Hematopoietic multipotent progenitor cell treated with erythropoietin and hydrocortisone succinate and interleukin-3 and kit ligand, for 6 days (in vitro differentiated cells): ENCODE measurements at places on chromosomes 1 and 21.
A peak's percentile ranks its signal among the peaks of the same experiment; 100 is the strongest.

DNA sequence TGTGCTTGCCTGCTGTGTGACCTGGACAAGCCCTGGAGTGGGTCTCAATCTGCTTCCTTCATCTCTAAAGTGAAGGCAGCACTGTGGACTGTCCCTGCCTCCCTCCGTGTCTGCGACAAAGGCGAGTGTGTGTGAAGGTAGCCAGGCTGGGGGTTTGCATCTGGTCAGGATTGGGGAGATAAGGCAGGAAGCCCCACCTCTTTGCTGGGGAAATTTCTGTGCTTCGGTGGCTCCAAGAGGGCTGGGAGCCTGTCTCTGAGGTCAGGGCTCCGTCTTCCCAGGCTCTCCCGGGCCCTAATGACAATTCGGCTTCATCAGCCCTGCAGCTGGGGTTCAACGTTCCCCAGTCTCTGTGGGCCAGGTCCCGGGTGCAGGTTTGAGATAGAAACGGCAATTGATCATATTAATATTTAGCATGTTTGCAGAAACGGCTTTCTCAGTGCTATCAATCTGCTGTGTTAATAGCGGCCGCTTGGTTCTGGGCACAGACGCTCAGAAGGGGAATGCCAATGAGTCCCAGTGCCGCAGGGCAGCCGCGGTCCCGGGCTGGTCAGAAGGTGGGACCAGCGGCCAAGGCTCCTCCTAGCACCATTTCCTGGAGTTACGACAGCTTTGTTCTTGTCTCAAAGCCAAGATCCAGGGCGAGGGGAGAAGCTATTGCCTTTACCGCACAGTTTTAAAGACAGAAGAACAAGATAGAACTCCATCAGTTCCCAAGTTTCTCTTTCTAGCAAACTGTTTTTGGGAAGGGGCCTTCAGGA is 105.7 kb downstream of the PRDM16 start:
- peak; percentile 54 for DNase-seq

DNA sequence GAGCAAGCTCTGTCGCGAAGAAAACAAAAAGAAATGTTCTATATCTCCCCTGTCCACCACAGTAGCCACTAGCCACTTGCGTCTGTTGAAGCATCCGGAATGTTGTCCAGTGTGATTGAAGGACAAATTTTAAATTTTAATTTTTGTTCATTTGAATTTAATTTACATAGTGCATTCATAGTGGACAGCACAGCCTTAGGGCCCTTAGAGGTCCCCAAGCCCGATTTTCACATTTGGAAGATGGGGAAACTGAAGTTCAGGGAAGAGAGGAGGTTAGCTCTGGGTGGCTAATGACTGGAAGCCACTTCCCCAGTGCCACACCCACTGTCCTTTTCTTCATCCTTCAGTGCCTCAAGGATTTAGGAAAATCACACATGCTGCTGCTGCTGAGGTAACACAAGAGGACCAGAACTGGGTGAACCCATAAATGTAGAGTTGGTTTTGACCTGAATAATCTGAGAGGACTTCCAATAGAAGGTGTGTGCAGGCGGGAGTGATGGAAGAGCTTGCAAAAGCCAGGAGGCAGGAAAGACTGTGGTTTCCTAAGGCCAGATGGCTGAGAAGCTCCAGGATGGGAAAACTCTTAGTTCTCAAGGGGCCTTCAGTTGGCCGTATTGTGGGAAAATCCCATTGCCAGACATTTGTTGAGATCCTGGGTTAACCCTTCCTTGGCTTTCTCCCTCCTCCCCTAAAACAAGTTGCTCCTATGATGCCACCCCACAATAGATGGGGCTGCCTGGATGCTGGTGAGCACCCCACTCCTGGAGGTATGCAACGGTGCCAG is 49.5 kb downstream of the TRIM11 start:
- no peak for DNase-seq

DNA sequence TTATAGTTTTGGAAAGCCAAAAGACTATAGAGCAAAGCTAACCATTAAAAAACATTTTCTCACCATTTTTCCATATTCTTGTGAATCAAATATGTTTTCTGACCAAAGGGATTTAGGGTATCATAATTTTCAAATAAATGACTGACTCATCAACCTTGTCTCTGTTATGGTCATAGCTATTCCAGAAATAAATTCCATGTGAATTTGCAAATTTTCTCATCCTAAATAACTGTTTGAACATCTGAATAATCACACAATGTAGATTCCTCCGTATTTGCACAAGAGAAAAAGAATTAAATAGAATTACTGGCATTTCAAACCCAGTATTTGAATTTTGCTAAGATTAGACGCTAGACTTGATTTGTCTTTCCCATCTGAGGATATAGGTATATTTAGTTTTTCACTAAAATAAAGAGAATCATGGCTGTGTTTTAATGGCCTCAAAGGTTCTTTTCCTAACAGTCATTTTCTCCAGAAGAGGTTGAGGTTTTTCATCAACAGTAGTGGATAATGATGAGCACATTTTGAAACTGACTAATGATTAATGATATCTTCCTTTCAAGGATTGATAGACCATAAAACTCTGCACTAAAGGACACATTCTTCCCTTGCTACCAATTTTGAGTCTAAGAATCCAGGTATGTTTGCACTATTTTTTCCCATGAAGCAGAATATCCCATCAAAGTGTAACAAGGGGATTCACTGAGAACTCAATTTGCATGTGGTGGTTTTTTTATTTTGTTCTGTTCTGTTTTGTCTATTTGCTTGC is 9.5 kb upstream of the DUSP23 start:
- no peak for DNase-seq

- no peak for DNase-seq
Measured at GRCh38 chr1:23478896-23479665, 4.9 kb downstream of the ASAP3 start.

DNA sequence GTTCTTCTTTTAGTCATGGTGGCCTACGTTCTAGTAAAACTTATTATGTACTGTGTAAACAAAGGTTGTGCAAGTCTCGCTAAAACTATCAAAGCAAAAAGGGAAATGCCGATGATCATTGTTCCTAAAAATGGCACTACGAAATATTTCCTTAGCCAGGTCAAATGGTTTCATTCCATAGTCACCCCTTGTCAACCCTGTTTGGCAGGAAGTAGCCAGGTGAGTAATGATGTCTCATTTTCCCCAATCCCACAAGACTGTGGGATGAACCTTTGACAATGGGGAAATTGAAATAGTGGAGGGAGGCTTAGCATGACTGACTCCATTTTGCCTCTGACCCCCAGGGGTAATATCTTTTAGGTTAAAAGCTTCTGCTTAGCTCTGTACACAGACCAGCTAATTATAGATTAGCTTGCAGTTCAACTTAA is 5.6 kb upstream of the REN start:
- DNase-seq = no peak

- DNase-seq = peak; percentile 33
Measured at GRCh38 chr1:219120624-219121544, 52.8 kb upstream of the LYPLAL1 start.

DNA sequence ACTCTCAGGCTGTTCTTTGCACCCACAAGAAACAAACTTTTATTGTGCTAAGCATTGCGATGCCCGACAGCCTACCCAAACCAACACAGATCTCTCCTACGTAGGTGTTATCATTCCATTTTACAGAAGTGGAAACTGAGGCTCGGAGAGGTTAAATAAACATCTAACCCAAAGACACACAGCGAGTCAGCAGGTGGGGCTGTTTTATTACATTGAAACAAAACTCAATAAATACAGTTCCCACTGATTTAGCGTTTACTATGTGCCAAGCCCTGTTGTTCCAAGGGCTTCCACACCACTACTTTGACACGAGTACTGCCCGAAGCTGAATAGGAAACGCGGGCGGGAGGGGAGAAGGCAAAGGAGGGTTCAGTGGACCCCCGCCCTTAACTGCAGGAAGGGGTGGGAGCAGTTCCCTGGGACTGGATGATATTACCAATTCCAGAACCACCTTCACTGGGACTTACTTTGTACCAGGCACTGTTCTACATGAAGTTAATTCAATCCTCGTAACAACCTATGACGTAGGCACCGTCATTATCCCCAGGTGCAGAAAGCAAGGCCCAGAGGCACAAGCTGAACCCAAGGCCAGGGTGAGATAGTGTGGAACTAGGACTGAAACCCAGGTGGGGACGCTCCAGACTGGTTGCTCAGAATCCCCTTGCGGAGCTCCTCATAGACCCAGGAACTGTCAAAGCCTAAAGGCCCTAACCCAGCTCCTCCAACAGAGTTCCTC is 19.3 kb upstream of the ALDH4A1 start:
- no peak for DNase-seq

GRCh38 chr1:36093929-36094328 is 5.2 kb downstream of the ADPRS start:
- DNase-seq = no peak

DNA sequence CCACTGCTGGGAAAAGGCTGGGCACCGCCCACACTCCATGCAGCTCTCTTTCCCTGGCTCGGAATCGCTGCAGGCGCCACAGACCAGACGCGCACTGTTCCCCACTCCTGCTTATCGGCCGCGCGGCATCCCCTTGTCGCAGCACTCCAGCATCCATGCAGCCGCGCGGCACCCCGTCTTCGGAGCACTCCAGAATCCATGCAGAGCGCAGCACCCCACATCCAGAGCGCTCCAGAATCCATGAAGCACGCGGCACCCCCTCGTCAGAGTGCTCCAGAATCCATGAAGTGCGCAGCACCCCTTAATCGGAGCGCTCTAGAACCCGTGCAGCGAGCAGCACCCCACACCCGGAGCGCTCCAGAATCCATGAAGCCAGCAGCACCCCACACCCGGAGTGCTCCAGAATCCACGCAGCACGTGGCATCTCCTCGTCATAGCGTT is 9.5 kb downstream of the TFF3 start:
- DNase-seq = no peak

GRCh38 chr1:228828151-228828550 is 92.9 kb downstream of the RHOU start:
- no peak for DNase-seq

- DNase-seq = no peak
Measured at GRCh38 chr1:221106616-221107015, 227.4 kb downstream of the HLX start.

- DNase-seq = no peak
Measured at GRCh38 chr1:22137004-22137720, 5.7 kb downstream of the WNT4 start.

DNA sequence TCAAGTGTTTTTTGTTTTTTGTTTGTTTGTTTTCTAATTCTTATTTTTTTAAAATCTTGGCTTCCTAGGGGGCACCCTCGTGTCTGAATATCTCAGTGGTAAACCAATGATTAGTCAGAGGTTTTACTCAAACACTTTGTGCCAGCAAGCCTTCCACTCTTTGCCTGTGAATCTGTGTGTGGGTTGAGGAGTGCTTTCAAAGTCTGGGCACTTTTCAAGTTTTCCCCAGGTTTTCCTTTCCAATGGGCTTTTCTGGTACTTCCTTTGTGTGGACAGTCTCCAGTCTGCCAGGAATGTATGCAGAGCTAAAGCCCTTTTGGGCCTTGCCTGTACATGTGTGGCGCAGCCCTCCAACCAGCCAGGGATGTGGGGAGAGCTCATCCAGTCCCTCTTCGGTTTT is 9.7 kb upstream of the PPIE start:
- no peak for DNase-seq

GRCh38 chr1:219639876-219640577 is 27.1 kb upstream of the ZC3H11B start:
- no peak for DNase-seq

DNA sequence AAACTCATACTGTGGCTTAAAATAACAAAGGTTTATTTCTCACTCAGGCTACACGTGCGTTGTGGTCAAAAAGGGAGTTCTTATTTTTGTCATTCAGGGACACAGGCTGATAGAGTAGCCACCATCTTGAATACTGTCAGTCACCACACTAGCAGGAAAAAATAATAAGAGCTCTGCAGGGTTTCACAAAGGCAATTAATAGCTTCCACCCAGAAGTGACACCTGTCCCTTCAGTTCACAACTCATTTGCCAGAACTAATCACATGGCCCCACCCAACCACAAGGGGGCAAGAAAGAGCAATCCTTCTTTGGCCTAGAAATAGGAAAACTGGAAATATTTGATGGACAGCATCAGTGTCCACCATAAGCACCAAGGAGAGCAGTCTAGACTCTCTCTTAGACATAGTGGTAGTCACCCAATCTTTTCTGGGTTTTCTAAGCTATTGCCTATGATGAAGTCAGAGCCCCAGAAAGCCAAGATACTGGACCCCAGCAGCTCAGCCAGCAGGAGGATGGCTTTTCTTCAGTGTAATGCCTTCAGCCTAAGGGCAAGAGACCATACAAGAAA is 8.2 kb downstream of the HAPLN2 start:
- DNase-seq = peak; percentile 76

DNA sequence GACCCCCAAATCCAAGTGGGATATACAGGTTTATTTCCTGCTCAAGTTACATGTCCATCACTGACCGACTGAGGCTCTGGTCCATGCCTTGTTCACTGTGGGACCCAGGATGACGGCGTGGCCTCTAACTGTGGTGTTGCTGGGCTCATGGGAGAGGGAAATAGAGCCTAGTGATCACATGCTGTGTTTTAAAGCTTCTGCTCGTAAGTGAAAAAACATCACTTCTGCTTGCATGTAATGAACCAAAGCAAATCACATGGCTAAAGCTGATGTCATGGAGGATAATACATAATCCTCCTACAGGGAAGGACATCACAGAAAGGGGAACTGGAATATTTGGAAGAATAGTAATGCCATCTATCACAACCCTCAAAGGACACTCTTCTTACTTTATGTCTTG is 107.6 kb downstream of the FASLG start:
- no peak for DNase-seq

GRCh38 chr1:156096640-156097391 is 14.6 kb upstream of the MEX3A start:
- DNase-seq = peak; percentile 92

- DNase-seq = peak; percentile 32
Measured at GRCh38 chr1:172089768-172090510, 248.6 kb downstream of the DNM3 start.

- no peak for DNase-seq
Measured at GRCh38 chr21:29939104-29939923, 482 bp downstream of the GRIK1 start.

DNA sequence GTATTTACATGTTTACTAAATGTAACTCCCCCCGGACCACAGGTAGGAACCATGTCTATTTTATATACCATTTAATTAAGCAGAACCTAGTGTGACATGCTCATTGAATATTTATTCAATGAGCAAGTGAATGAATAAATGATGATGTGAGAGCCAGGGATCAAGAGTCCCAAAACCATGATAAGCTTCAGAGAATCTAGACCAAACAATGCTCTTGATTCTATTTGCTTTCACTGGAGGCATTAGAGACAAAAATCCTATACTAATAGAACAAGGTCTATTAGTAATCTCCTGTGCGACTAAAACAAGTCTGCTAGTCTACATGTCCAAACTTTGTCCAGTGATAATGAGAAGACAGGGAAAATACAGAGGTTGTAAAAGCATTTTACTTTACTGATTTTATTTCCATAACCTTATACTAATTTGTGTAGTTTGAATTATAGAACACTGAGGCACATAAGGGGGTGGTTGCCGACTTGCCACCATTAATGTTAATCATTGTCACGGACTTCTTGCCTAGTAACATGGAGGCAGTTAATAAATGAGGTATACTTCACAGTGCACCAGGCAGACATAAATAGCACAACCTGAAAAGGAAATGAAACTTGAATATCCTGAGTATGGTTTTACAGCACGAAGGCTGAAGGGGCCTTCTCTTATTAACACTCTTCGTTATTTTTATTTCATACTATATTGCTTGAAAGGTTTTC is 69.8 kb downstream of the TBX15 start:
- DNase-seq = no peak
